ENCODE measurements at places on chromosomes 12 and 14.

- no peak for DNase-seq
Measured at GRCh38 chr14:38391334-38391733, 135.4 kb upstream of the CLEC14A start.

DNA sequence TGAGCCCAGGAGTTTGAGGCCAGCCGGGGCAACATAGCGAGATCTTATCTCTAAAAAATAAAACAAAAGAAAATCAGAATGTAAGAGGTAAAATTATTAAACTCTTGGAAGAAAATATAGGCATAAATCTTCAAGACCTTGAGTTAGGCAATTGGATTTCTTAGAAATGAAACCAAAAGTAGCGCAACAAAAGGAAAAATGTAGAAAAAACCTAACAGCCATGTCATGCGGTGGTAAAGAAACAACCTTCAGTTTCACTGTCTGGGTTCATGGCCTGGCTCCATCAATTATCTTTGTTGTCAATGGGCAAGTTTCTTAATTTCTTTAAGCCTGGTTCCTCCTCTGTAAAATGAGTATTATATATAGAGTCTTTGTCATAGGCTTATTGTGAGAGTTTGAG lies 5.6 kb upstream of the GCH1 start:
- no peak for DNase-seq

DNA sequence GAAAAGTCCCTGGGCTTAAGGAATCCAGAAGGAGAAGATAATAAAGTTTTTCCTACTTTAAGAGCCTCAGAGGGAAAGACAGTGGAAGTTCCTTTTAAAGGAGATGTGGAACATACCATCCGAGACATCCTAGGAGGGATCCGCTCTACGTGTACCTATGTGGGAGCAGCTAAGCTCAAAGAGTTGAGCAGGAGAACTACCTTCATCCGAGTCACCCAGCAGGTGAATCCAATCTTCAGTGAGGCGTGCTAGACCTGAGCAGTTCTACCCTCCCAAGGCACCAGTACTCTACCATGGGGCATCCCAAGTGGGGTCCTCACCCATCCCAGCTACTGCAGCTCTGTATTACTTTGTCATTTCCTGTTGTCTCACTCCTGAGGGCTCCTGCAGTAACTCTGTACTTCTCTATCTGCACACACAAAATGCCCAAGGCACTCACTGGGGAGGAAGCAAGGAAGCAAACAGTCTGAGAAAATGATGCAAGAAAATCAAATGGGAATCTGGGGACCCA lies 3.8 kb downstream of the TINF2 start:
- no peak for DNase-seq

DNA sequence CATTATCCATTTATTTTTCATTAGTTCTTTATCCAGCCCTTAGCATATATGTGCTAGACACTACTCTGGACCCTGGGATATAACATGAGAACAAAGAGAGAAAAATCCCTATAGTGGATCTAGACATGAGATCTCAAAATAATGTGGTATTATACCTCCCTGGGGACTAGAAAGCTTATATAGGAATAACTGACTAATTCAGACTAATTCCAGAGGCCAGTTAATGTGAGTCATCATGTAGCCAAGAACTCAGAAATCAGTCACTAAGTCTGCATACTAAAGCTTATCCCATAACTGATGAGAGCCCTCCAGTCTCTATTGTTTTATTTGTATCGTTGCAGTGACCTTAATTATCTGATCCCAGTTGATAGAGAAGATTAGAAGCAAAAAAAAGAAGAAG lies 267.1 kb upstream of the RGS6 start:
- no peak for DNase-seq

- DNase-seq = no peak
Measured at GRCh38 chr14:57865403-57866198, at the start of gene SLC35F4. Gene SLC35F4 (minus strand): TSS chr14:57866092.

- no peak for DNase-seq
Measured at GRCh38 chr14:101774814-101775213, 13.3 kb downstream of the PPP2R5C start.

DNA sequence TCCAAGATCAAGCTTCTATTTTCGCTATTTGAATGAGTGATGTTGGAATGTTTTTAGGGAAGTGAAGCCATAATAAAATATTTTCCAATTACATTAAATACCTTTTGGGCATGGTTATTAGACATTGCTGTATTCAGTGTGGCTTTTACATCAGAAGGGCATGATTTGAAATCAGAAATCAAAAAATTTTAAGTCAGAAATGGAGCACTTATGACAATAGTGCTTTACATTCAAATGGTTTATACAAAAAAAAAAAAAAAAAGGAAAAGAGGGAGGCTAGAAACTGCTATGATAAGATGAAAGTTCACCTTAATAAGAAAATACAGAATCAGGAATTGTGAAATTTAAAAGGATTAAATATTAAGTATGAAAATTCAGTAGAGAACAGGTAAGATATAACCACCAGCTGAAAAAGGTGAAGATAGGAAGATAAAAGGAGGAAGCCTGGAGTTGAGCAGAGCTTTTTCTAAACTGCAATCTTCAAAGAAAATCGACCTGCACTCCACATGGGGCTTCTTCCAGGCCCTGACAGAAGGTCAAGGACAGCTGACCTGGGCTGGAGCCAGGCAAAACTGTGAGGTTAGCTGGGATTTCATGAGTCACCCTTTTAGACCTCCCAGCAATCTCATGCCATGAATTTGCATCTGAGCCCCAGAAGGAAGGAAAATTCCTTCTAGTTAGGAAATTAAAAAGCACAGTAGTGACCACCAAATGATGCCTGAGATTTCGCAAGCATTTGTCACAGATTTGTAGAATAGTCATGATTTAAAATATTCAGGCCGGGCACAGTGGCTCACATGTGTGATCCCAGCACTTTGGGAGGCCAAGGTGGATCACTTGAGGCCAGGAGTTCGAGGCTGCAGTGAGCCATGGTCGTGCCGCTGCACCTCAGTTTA lies 23.4 kb upstream of the BMP4 start:
- no peak for DNase-seq

- DNase-seq = no peak
Measured at GRCh38 chr12:71567537-71567936, 96.1 kb downstream of the ZFC3H1 start.

- no peak for DNase-seq
Measured at GRCh38 chr12:89364058-89364457, 11.8 kb upstream of the DUSP6 start.

GRCh38 chr12:53856132-53856531 lies 82.5 kb upstream of the HOXC13 start:
- DNase-seq = no peak

DNA sequence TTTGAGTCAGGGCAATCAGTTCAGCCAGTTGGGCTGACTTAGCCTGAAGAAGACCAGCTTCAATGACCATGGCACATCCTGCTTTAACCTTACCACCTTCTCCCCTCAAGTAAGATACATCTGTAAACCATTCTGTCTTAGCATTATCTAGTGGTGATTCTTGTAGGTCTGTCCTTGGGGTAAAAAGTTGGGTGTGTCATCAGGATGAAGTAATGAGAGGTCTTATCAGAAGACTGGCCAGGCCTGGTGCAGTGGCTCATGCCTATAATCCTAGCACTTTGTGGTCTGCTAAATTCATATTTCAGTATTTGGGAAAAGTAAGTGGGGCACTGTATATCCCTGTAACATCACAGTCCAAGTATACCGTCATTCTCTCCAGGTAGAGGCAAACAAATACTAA lies 19.1 kb downstream of the SINHCAF start:
- no peak for DNase-seq

DNA sequence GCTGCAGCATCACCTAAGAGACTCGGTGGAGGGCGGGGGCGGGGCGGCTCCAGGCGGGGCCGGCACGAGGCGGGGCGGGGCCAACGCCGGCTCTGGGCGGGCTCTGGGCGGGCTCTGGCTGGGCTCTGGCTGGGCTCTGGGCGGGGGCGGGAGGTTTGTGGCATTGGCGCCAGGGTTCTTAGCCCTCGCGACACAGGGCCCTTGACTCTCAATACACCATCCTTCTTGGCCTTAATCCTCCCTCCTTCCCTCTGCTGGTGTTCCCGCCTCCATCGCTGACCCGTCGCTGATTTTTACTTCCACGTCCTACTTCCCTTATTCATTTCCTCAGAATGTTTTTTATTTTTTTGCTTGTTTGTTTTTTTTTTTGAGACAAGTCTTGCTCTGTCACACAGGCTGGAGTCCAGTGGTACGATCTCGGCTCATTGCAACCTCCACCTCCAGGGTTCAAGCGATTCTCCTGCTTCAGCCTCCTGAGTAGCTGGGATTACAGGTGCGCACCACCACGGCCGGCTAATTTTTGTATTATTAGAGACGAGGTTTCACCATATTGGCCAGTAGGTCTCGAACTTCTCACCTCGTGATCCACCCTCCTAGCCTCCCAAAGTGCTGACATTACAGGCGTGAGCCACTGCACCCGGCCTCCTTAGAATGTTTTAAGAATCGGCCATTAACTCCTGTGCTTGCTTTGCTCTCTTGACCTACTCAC lies at the start of gene BLTP3B:
Gene BLTP3B, minus strand, starts transcription at position 24 of the 709 bp plus-strand sequence. CDS start 239 bp downstream, outside the sequence.
- peak; percentile 38 for DNase-seq

- DNase-seq = no peak
Measured at GRCh38 chr12:107670999-107671643, 14.5 kb upstream of the PWP1 start.

DNA sequence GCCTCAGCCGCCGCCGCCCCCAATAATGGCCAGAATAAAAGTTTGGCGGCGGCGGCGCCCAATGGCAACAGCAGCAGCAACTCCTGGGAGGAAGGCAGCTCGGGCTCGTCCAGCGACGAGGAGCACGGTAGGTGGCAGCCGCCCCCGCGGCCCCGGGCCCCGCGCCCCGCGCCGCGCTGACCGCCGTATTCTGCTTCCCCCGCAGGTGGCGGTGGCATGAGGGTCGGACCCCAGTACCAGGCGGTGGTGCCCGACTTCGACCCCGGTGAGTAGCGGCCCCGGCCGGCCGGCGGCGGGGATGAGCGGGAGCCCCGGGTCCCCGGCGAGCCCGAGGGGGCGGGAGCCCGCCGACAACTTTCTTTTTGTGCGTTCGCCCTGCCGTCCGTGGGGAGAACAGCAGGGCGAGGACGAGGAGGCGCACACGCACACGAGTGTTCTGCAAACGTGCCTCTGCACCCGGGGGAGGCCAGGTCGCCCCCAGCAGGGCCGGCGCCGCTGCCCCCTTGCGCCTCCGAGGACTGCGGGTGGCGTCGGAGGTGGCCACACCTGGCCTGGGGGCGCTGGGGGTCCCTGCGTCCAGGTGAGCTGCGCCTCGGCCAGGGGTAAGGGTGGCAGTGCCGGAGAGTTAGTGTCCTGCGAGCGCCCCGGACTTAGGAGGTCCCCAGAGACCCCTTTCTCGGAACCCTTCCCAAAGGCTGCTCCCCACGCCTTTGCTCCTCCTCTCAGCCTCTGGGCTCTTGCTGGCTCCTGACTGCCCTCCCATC lies 794 bp downstream of the RCOR1 start:
- DNase-seq = no peak

- DNase-seq = no peak
Measured at GRCh38 chr14:100680439-100681051, 46.1 kb upstream of the DLK1 start.

DNA sequence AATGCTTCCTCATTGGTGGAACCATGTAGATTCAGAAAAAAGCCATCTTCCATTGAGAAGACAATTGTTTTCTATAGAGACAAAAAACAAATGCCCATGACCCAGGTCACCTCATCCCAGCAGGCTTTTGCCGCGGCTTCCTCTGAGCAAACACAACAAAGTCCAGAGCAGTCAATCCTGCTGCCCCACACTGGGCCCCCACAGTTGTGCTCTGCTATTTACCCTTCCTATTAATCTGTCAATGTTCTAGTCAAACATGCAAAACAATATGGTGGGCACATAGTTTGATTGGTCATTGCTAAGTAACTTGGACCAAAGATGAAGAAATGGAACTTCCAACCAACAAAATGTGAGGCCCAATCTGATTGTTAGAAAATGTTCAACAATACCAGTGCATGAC lies 20.7 kb downstream of the C12orf42 start:
- no peak for DNase-seq

DNA sequence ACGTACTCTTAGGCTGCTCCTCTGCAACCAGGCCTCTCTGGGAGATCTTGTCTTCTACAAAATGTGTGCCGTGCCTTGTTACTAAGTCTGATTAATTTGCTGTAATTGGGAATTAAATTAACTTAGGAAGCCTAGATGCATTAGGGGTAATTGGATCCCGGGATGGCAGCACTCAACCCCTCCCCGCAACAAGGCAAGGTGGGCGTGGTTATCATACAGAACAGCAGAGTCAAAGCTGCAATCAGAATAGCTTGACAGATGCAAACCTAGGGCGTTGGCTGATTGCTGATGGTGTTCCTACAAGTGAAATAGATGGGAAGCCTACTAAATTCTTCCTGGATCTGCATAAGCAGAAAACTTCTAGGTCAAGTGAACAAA lies 34.5 kb upstream of the NFYB start:
- DNase-seq = no peak

GRCh38 chr12:120224304-120225199 lies 23.6 kb upstream of the RPLP0 start:
- no peak for DNase-seq

DNA sequence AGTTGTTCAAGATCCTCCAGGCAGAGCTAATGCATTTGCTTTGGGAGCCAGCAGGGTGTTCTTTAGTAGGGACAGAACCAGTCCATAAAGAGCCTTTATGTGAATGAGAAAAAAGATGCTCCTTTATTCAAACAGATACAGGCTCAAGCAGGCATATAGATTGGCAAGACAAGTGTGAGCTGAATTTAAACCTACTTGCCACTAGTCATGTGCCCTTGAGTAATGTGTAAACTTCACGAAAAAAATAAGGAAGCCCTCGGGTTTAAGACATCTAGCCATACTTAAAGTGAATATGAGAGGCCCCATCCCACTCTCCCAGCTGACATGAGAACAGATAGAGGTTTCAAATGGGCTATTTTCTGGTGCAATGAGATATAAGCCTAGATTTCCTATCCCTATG lies 43.1 kb upstream of the STRAP start:
- DNase-seq = no peak

- DNase-seq = no peak
Measured at GRCh38 chr14:67859169-67859749, 39.7 kb downstream of the RAD51B start.

DNA sequence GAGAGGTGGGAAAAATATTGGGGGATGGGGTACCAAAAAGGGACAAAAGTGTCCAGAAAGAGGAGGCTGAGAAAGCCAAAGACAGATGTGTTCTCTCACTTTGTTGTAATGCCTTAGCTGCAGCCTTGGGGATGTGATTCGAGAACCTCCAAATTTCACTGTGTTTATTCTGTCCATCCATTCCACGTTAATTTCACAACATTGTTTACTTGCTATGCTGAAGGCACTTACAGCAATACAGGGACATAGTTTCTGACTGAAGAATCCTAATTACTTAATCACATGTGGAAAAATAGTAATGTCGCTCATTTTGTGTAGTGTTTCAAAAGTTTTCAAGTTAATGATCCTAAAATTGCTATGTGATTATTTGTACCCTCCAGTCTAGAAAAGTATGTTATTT lies 146.2 kb upstream of the SLC38A2 start:
- no peak for DNase-seq

GRCh38 chr14:80718940-80719339 lies 222.6 kb downstream of the CEP128 start:
- DNase-seq = no peak

GRCh38 chr14:21804981-21805380 lies 131.4 kb upstream of the OR4E1 start:
- DNase-seq = no peak

All from NCI-H1417 treated with DMSO at 0.1 percent for 48 hours (cell line).